Neural progenitor cell (in vitro differentiated cells): ENCODE measurements at places on chromosomes 12 and 14.
A peak's percentile ranks its signal among the peaks of the same experiment; 100 is the strongest.

GRCh38 chr14:34749408-34749807 lies 35.0 kb upstream of the CFL2 start:
- DNase-seq: no peak

DNA sequence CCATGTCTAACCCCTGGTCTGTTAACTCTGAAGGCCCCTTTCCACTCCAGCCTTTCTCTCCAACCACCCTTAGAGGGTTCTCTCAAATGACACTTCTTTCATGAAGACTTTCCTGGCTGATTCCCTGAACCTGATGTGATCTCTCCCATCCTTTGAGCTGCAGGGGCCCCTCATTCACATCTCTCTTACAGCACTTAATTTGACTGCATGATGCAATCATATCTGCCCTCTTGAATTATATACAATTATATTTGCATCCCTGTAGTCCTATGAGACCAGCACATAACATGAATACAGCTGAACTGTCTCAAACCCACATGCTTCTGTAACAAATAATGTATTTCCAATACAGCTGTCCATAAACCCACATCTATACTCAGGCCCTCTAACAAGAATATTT lies 56.4 kb downstream of the PPP2R5E start:
- no peak for DNase-seq

DNA sequence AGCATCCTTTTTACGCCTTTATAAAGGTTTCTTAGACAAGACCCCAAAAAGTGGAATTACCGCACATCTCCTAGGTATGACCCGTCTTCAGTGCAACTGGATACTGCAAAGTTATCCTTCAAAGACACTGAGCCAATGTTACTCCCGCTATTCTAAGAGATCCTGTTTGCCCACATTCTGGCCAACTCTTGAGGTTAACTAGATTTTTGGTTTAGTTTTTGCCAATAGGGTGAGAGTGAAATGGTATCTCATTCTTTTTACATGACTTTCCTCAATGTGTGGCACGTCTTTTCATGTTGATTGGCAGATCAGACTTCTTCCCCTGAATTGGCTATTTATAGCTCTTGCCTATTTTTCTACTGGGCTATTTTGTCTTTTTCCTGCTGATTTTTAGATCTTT lies 347.2 kb downstream of the MED13L start:
- DNase-seq: no peak

GRCh38 chr12:106519607-106520021 lies 63.2 kb upstream of the RFX4 start:
- DNase-seq: no peak

DNA sequence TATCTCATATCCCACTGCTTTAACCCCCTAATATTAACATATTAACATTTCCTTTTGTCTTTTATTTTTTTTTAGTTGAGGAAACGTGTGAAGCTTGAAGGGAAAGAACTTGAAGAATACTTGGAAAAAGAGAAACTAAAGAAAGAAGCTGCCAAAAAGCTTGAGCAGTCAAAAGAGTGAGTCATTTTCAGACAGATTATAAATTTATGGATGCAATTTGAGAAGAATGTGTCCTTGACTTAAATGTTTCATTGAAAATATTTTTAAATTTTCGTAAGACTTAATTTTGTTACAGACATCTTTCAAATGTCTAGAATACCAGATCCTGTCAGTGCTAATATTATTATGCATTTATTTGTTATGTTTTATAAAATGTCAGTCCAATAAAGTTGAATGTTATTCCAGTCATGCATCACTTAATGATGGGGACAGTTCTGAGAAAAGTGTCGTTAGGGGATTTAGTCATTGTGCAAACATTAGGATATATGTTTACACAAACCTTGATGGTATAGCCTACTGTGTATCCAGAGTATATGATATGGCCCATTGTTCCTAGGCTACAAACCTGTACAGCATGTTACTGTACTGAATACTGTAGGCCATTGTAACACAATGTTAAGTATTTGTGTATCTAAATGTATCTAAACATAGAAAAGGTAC lies 32.6 kb downstream of the CPSF2 start:
- DNase-seq: no peak

DNA sequence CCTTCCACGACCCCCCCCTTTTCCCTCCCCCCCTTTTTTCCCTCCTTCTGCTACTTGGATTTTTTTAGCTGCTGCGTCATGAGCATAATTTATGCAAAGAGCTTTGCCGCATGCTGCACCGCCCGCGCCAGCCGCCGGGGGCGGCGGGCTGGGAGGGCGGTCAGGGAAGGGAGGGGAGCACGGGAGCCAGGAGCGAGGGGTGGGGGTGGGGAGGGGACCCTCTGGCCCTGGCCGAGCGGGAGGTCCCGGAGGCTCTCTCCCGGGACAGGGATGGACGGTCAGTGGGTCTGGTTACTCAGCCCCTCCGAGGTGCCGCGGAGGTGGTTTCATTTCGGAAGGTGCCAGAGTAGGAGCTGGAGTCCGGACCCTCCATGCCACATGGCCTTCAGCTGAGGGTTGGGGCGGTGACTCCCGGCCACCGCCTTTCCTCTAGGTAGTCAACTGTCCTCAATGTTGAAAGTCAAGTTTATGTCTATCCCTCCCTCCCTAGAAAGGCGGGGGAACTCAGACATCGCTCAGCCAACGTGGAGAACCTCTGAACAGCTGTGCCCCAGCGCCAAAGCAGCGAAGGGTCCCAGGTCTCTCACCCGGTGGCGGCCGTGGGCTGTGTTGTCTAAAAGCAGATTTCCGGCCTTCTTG lies at the start of gene POU6F1:
Gene POU6F1, minus strand, starts transcription at position 95 of the 639 bp plus-strand sequence. CDS start 11,226 bp downstream, outside the sequence.
- DNase-seq: peak; percentile 87

DNA sequence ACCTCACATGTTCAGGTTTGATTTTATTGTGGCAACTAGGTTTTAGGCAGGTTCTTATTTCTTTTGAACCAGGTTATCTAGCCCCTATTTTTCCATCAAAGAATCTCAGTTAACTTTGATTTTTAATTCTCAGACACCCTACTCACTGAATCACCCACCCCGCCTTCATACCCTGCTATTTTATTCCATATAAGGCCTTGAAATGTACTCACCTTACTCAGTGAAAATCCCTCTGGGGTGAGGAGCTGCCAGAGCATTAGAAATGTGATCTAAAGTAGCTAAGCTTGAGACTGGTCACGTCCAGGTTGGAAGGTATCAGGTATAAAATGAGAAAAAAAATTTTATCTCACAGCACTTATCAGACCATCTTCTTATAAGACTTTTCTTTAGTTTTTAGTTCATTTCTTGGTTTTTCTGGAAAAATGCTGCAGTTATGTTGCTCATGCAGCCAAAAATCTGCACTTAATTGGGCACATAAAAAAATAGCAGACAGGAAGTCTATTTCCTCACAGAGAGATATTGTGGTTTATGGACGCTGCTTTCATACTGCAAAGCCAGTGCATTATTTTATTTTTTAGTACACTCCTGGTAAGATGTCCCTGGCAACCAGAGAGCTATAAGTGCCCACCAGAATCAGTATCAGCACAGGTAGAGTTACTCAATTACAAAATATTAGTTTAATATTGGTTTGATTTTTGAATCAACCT lies 101.5 kb upstream of the CCDC91 start:
- no peak for DNase-seq

DNA sequence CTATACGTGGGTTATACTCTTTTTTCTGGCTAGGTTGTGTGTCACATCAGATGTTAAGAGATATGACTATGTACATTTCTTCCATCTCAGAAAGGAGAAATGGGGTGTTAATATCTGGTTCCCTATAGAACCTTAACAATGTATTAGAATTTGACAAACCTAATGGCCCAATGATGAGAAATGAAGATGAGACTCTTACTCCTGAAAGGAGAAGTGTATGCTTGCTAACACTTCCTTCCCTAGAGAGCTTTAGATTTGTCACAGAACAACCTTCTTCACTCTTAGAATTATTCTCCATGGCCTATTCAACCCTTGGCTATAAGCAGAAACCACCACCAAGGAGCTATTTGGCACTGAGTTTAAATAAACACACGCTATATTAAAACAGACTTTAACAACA lies 839.6 kb downstream of the GALC start:
- no peak for DNase-seq

GRCh38 chr14:30608533-30609006 lies 13.5 kb upstream of the SCFD1 start:
- no peak for DNase-seq

- peak; percentile 49 for DNase-seq
These were observed at the start of gene LTBR for GRCh38 chr12:6383572-6384498. TSS of gene LTBR (plus strand) at chr12:6384162. CDS start at chr12:6384359, 197 bp downstream.

GRCh38 chr14:52251724-52252123 lies 15.8 kb upstream of the PTGDR start:
- peak; percentile 38 for DNase-seq

DNA sequence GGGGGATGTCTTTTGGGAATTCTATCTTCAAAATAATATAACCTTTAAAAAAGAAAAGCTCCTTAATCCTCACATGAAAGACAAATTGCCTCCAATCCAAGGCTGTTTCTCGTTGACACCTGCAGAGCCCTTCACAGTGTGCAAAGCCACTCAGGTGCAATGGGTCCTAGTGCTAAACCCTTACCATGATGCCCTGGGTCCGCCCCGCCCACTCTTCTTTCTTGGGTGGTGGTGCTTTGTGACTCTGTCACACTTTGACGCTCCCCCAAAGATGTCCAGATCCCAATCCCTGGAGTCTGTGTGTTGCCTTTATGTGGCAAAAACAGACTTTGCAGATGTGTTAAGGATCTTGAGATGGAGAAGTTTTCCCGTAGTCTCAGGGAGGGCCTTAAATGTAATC lies 29.7 kb downstream of the CLMN start:
- no peak for DNase-seq

- no peak for DNase-seq
These were observed 11.5 kb upstream of the NT5DC3 start for GRCh38 chr12:103852498-103852997.

DNA sequence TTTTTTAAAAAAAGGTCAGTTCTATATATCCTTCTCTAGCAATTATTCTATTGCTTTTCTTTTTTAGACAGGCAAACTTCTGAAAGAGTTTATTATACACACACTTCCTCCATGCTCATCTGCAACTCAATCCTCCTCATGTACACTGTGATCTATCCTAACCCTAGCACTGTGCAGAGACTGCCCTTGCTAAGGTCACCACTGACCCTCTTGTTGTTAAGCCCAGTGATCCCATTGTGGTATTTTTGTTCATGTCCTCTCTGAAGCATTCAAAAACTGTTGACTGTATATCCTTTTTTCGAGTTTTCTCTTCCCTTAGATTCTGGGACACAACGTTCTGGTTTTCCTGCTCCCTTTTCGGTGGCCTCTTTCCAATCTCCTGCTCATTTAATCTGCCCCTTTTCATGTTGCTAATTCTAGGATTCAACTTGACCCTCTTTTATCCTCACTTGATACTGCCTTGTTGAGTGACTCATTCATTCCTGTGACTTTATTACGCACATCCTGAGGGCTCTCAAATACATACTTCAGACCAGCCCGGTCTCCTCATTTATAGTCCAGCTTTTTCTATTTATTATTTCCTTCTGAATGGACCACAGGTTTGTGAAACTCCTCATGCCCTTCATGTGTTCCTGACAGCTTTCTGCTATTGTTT lies 53.9 kb upstream of the PTPRB start:
- DNase-seq: no peak

GRCh38 chr12:23630524-23630923 lies 318.9 kb downstream of the SOX5 start:
- DNase-seq: no peak

- no peak for DNase-seq
These were observed 29.4 kb downstream of the BAZ2A start for GRCh38 chr12:56600753-56601152.

DNA sequence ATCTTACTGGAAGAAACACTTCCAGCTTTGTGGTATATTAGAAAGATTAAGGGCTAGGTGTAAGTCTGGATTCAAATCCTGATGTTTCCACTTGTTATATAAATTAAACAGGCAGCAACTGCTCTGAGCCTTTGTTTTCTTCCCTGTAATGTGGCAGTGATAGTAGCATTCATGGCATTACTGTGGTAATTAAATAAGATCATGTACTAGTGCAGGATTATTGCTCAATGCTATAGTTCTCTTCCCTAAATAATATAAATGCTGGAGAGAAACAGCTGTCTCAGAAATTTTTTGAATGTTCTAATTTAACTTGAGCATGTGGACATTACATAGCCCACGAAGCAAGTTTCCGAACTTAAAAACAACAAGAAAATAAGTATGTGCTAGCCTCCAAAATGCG lies 5.4 kb downstream of the TMEM117 start:
- DNase-seq: no peak

DNA sequence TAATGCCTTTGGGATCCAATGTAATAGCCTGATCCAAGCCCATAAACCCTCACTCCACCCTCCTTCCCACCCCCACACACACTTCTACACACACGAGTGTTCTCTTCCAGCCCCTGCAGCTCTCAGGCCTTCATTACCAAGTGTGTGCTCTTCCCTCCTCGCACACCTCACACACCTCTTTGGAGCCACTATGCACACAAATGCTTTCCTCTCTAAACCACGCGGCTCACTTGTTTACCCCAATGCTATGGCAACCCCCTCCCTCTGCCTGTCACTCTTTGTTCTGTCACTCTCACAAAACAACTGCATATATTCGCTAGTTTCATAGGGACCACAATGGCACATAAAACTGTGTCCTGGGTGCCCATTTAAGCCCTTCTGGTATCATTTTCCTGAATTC lies 35.1 kb downstream of the PPP2R5E start:
- DNase-seq: no peak

DNA sequence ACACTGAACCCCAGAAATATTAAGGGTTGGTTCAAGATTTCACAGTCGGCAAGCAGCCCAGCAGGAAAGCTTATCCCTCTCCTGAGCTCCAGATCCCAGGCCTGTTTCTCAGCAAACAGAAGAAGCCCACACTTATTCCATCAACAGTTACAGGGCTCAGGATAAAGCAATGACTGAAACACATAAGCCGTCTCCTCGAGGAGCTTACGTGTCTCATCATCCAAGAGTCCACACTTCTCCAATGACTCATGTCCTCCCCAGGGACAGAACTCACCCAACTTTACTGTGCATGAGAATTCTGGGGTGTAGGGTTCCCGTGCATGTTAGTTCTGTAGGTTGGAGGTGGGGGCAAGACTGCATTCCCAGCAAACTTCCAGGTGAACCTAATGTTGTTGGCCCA lies 31.2 kb downstream of the GSC start:
- DNase-seq: no peak

- DNase-seq: peak; percentile 68
These were observed 170.2 kb downstream of the BCAT1 start for GRCh38 chr12:24778486-24779304.

DNA sequence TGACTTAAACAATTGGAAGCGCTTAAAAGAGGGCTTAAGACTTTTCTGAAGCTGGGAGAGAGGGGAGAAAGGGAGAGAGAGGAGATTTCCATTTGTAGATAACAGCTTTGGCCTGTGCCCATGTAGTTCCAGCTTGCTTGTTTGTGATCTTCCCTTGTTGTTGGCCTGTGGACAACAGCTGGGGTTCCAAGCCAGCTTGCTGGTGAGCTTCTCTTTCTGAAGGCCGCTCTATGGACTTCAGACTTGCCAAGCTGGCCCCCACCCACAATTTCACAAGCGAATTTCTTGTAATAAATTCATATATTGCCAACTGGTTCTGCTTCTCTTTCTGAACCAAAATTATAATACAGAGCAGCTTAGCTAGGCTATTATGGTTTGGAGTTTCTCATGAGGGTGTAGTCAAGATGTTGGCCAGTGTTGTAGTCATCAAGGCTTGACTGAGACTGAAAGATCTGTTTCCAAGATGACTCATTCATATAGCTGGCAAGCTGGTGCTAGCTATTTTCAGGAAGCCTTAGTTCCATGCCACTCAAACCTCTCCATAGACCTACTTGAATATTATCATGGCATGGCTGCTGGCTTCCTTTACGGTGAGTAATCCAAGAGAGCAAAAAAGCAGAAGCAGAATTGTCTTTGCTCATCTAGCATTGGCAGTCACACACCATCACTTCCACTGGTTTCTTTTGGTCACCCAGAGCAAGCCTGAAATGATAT lies 89.4 kb downstream of the ATP23 start:
- DNase-seq: no peak
